Renal cortical epithelial cell (primary cell): ENCODE measurements at places on chromosomes 4 and X. TPM values are rescaled to one million over a fixed set of nuclear protein-coding genes. Genes with fewer than 3 reads are reported as not detected.

FOXR2 gene
- not detected in 2 replicates for total RNA-seq

TAPT1 gene
- 11.8 and 33.5 TPM in 2 replicates for total RNA-seq

GRCh38 chr4:158590306-158590705 is 68.6 kb downstream of the RXFP1 start:
- no peak for DNase-seq

- DNase-seq = no peak
These were observed 26.0 kb downstream of the AIFM1 start for GRCh38 chrX:130139474-130140201.
